Purkinje cell (primary cell): ENCODE measurements at places on chromosomes 11 and 22. TPM values are rescaled to one million over a fixed set of nuclear protein-coding genes. Genes with fewer than 3 reads are reported as not detected.

The SCGB2A2 gene
- polyA plus RNA-seq: not detected in 2 replicates

The PTPRCAP gene
- polyA plus RNA-seq: 1.0 TPM in 1 of 2 replicates, not detected in the other

The UPK3A gene
- not detected in 2 replicates for polyA plus RNA-seq

The PGR gene
- 0.04 TPM in 1 of 2 replicates, not detected in the other for polyA plus RNA-seq

The GDPD4 gene
- not detected in 2 replicates for polyA plus RNA-seq

The MS4A4E gene
- not detected in 2 replicates for polyA plus RNA-seq

The NPTXR gene
- 6.8 and 9.8 TPM in 2 replicates for polyA plus RNA-seq

The TUBA8 gene
- polyA plus RNA-seq: 56.8 and 71.9 TPM in 2 replicates

The DERL3 gene
- polyA plus RNA-seq: 2.3 and 2.5 TPM in 2 replicates

The TTC36 gene
- polyA plus RNA-seq: not detected in 2 replicates

The DDI1 gene
- not detected in 2 replicates for polyA plus RNA-seq

The TRIM48 gene
- polyA plus RNA-seq: not detected in 2 replicates

The CNGA4 gene
- polyA plus RNA-seq: not detected in 2 replicates

The DTX4 gene
- polyA plus RNA-seq: 1.8 and 3.2 TPM in 2 replicates

The TMEM191C gene
- 1.7 and 4.4 TPM in 2 replicates for polyA plus RNA-seq

The C2CD2L gene
- polyA plus RNA-seq: 3.4 and 5.0 TPM in 2 replicates

The OR6T1 gene
- not detected in 2 replicates for polyA plus RNA-seq

The FOLH1 gene
- 0.24 TPM in 1 of 2 replicates, not detected in the other for polyA plus RNA-seq
